ENCODE measurements at places on chromosomes 11 and 22.

- no peak for DNase-seq
These were observed 9.7 kb downstream of the INCENP start for GRCh38 chr11:62133328-62134065.

GRCh38 chr11:112292785-112293407 lies 32.2 kb upstream of the PLET1 start:
- no peak for DNase-seq

DNA sequence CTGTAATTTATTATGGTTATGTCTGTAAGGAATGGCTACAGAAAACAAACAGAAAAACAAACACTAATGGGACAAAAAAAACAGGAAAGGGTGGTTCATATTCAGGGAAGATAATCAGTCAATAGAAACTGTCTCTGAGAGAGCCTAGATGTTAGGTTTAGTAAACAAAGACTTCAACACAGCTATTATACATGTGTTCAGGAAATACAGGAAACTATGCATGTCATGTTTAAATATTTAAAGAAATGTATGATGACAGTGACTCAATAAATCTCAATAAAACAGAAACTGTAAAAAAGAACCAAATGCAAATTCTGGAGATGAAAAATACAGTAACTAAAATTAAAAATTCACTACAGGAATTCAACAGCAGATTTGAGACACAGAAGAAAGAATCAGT lies 76.0 kb downstream of the PACS1 start:
- no peak for DNase-seq

DNA sequence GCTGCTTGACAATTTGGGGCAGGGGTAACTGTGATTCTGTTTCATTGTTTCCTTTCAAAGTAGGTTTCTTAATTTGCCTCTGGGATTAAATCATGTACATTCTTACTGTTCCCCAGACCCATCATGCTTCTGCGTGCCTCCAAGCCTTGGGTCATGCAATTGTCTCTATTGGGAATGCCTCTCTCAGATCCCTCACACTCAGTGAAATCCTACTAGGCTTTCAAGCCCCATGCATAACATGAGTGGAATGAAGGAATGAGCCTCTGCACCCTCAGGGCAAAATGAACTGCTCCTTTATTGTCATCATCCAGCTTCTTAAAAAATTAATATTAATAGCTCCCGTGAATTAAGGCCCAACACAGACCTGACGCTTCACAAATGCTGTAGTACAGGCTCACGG lies 381.7 kb downstream of the TENM4 start:
- DNase-seq, result no peak

- peak; percentile 40 for DNase-seq
These were observed 4.3 kb downstream of the CD59 start for GRCh38 chr11:33731723-33732531.

DNA sequence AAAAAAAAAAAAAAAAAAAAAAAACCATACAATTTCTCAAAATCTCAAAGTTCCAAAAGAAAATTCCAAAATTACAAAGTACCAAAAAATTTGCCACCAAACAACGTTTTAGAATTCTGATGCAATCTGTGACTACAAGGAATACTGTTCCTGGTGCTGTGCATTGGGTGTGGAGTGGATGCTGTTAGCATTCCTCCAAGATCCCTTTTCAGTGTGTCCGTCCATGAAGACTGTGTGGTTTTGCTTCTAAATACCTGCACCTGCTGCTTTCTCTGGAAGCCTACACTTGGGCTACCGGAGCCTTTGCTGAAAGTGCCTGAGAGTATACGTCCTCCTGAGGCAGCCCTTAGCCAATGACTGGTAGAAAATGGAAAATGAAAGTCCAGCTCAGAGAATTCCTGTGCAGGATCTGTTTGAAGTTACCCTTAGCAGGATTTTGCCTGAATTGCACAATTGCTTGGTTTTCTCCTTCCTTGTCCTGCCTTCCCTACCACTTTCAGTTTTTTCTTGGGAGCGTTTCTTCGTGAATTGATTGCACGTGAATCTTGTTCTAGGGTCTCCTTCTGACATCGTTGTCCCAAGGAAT lies 140.8 kb downstream of the TRPC6 start:
- DNase-seq, result no peak

DNA sequence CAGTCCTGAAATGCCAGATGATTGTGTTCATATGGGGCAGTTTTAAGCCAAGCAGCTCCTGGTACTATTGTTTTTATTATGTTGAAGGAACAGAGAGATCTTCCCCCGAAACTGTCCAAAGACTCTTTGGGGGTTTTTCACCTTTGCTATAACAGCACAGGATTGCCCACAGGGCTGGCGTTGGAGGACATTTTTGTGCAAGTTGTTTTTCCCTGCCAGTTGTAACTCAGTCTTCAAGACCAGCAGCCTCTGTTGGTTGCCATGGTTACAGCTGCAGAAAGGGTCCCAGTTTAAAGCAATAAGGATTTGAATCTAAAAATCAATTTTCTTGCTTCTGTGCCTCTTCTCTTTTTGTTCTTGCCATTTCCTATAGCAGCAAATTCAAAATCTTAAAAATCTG lies 45.4 kb upstream of the YWHAH start:
- DNase-seq, result no peak

DNA sequence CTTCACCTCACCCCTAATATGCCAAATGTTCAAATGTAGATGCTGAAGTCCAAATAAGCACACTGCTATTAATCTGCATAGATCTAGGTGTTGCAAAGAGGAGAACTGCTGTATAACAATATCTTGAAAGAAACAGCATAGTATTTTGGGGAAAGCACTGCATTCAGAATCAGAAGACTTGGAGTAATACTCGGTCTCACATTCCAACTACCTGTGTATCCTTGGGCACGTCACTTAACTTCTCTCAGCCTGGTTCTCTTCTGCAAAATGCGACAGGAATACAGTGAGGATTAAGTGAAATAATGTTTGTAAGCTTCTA lies 332 bp upstream of the HMGXB4 start:
- DNase-seq, result no peak

DNA sequence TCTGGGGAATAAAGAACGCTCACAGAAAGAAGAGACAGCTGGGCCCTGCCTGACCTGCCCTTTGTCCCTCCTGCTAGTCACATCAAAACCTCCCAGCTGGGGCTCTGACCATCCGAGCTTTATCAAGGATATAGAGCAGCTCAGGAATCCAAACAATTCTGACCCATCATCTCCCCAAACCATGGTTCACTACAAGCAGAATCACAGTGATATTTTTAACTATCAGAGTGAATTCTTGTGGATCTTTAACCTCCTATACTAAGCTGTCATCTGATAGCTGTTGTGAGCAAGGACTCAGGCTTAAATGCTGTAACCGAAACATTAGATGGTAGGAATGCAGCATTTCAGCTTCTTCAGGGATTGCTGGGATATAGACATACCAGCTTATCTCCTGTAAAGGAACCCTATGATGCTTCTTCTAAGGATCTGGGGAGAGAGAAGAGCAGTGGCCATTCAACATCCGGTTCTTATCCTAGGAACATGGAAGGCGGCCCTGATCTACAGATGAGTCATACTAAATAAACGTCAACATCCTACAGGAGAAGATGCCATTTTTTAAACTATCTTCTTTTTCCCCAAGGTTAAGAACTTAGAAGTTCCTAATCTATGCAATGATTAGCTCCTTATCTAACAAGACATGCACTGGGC lies 84.7 kb upstream of the AKIP1 start:
- DNase-seq, result no peak

DNA sequence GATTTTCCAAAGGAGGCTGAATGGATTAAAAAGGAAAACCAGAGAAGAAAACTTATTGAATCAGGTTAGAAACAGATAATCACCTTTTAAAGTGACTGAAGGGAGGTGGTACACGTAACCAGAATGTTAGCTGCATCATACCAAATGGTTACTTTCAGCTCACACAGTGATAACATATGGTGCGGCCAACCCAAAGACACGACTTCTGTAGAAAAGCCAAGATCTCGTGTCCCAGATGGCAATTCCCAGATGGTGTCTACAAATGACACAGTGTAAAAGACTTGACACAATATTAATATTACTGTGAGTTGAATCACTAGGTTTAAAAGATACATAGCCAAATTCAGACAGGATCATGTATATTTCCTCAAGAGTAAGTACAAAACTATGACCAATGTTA lies 5.2 kb downstream of the PPP2R1B start:
- DNase-seq, result no peak

DNA sequence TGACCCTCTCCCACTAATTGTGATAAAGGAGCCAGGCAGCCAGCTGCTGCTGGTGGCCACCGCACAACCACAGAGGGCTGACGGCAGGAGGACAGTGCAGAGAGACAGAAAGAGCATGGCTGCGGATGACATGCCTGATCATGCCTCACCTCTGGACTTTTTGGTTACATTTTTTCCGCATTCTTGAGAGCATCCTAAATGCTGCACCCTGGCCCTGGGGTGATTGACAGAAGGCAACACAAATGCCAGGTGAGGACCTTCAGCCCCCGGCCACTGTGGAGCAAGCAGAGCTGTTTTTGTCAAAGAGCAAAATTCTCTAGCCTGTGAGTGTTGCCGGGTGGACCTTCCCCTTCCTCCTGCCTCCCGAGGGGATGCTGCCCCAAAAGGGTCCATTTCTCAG lies 78.5 kb downstream of the RPS6KA4 start:
- no peak for DNase-seq
